ENCODE measurements at places on chromosomes 2 and 18. TPM values are rescaled to one million over a fixed set of nuclear protein-coding genes. Genes with fewer than 3 reads are reported as not detected.

Gene MPP4
- not detected for total RNA-seq

DNA sequence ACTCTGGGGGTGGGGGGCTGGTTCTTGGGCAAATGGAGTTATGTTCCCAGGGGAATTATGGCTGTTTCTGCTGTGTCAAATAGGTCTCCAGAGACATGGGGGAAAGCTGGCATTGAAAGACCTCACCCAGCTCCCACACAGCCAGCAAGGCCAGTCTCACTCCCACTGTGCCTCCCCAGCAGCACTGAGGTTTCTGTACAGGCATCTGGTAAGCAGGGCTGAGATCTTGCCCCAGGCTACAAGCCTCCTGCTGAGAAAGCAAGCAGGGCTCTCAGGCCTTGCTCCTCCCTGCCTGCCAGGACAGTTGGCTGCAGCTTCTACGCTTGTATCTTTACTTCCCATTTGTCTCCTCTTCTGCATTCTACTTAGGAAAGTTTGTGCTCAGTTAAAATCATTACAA is 50.5 kb upstream of the FHOD3 start:
- DNase-seq = no peak

GRCh38 chr2:151491496-151491895 is 81.8 kb downstream of the RIF1 start:
- DNase-seq = no peak

Gene CABYR
- not detected for total RNA-seq

GRCh38 chr2:234947556-234947955 is 4.3 kb upstream of the SH3BP4 start:
- DNase-seq = no peak
